ENCODE measurements at places on chromosomes 1 and 21.

GRCh38 chr1:9845914-9846313 lies 22.1 kb upstream of the CLSTN1 start:
- no peak for DNase-seq

GRCh38 chr1:62295921-62296491 lies 23.2 kb downstream of the KANK4 start:
- DNase-seq: no peak

DNA sequence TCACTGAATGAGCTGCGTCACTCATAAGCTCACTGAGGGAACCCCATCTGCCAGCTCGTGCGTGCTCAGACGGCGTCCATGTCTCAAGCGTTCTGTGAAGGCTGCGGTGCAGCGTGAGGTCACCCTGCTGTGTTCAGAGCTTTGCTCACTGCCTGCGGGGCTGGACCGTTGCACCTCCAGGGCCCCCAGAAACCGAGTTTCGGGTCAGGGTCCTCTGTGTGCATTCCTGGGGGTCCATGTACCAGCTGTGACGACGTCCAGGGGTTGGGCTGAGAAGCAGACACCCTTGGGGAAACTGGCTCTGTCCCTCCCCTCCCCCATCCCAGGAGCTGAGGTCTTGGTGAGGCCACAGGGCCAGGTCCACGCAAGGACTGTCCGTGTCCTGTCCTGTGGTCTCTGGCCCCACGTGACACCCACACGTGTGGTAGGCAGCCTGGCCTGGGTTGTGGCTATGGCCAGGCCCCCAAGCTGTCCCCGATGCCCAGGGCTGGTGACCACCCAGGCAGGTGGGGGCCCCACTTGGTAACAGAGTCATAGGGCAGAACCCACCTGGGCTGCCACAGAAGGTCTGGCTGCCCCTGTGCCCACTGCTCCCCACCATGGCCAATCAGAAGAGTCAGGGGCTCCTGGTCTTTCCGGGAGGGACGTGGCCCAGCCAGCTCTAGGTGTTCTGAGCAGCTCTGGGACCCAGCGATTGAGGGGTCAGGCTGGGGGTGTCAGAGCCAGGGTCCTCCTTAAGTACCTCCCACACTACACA lies 24.4 kb downstream of the FTCD start:
- DNase-seq: no peak

- DNase-seq: no peak
Measured at GRCh38 chr1:170935231-170935630, at the start of gene MROH9. TSS of gene MROH9 (plus strand) at chr1:170935534. CDS start at chr1:170945557, 10,023 bp downstream.

DNA sequence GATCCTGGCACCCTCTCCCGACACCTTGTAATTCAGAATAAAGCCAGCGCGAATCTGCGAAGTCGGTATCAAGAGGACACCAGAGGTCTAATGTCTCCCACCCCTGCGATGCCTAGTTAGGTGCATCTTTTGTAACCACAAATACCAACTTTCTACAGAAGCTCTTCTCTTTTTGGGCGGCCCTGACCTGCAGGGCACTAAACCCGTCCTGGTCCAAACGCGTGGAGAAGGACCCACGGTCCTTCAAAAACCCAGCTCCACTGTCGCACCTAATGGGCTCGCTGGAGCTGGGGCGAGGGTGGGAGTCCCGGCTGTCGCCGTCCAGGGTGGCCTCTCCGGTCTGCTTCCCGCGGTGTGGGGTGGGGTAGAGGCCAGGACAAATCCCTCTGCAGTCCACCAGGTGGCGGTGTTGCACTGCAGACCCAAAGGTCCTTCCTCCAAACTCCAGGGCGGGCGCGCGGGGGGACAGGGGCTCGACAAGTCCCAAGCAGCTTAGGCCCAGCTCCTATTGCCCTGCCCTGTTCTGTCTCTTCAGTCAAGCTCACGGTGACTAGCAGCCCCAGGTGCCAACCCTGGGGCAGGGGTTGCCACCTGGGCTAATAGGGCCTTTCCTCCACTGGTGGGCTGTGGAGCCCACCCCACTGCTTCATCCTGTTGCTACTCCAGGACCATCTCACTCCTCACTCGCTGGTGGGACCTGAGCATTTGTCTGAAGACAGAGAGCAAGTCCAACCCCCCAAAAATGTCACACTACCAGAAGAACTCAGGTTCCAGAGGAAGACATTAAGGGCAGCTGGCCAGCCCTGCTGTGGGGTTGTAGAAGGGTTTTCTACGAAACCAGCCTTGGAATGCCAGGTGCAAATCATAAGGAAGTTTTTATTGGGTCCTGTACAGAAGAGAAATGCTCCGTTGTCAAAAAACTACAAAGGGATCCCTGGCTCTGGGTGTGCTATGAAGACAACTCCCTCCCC lies 2.8 kb downstream of the HES3 start:
- no peak for DNase-seq

DNA sequence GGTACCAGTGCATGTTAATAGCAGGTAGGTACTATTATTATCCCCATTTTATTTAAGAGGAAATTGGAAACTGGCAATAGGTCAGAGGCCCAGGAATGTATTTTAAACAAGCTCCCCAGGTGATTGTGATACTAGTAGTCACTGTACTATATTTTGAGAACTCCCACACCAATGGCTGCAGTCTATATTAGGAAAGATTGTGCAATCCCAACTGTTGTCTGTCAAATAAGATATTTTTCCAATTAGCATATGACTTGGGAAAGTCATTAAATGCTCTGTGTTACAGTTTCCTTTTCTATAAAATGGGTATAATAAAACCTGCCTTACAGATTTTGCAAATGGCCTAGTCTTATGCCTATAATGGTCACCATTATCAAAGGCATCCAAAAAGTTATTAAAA lies 94.2 kb upstream of the DMRTA2 start:
- DNase-seq: no peak

DNA sequence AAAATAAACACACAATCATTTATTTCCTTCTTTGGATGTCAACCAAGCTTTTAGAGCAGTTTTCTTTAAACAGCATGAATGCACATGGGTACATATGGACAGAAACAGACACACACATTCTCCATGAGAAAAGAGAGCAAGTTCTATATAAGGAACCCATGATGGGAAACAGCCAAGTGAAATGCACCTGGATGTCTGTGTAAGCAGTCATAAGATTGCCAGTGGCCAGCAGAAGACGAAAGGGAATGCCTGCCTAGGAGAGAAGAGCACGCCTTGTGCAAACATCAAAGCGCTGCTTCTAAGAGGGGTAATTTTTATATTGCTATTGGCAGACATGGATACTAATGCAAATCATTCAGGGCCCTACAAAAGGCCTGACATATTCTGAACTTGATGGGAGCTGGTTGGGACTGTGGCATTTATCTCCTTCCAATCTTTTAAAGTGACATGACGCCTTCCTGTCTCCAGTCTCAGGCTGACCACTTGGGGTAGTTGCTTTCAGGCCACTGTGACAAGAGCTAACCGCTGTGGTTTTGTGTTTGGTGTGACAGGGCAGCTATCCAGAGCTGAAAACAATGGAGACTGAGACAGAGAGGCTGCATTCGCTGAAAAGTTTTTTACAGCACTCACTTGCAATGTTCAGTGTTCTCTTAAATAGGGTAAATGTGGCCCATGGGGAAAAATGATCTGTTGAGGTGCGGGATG lies 75.0 kb upstream of the DPT start:
- peak; percentile 89 for DNase-seq

GRCh38 chr1:110060034-110060661 lies 10.3 kb downstream of the ALX3 start:
- DNase-seq: no peak

GRCh38 chr1:153348511-153349362 lies at the start of gene PGLYRP4:
TSS of gene PGLYRP4 (minus strand) at chr1:153348841. CDS start at chr1:153347932, 909 bp downstream.
- no peak for DNase-seq

- DNase-seq: no peak
Measured at GRCh38 chr21:35838987-35839763, 221.2 kb downstream of the SETD4 start.

- no peak for DNase-seq
Measured at GRCh38 chr1:202791077-202791747, 17.0 kb downstream of the KDM5B start.

GRCh38 chr1:209384710-209385550 lies 198.6 kb upstream of the CAMK1G start:
- no peak for DNase-seq

DNA sequence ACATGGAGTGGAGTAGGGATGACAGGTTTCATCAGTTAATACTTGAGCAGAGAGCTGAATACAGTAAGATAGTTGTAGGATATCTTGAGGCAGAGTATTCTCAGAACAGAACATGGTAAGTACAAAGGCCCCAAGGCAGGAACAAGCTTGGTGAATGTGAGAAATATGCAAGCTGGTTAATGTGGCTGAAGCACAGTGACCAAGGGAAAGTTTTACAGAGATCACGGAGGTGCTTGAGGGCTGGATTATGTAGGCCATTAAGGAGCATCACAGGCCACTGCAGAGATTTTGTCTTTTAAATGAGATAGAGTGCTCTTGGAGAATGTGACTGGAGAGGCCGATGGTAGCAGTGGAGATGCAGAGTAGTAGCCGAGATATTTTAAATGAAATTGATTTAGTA lies 54.0 kb upstream of the BOLA1 start:
- no peak for DNase-seq

GRCh38 chr1:205232127-205232820 lies 4.5 kb downstream of the TMCC2 start:
- no peak for DNase-seq

Data from NCI-H187 treated with DMSO at 0.1 percent for 48 hours (cell line).